Activated CD8-positive, alpha-beta T cell treated with anti-CD3 and anti-CD28 coated beads for 36 hours (primary cell): ENCODE measurements at places on chromosomes 1 and 21. TPM values are rescaled to one million over a fixed set of nuclear protein-coding genes. Genes with fewer than 3 reads are reported as not detected.

TRAF3IP3 gene
- total RNA-seq: 194 TPM

DNA sequence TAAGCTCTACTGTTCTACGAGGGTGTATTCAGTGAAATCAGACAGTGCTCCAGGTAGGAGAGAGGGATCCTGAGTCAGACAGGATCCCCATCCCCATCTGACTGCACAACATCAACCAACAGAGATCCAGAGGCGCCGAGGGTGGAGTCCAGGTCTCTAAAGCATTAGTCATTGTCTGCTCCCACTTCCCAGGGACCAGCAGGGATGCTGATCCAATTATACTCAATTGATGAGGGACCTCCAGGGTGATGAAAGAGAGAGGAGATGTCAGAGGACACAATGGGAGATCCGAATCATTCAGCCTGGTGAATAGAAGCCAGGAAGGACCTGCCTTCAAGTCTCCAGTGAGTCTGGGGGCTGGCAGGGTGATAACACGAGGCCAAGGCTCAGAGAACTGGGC is 39.5 kb upstream of the STMN1 start:
- no peak overlapping the region for H3K27ac ChIP-seq
- DNase-seq: no peak
- H3K27me3 ChIP-seq: no peaks in the 10 kb centered on the region
- H3K4me3 ChIP-seq: no peak overlapping the region
- peaks cover 2% of the 10 kb centered on the region for H3K4me1 ChIP-seq

- H3K27me3 ChIP-seq: no peaks in the 10 kb centered on the region
- DNase-seq: no peak
- no peak overlapping the region for H3K27ac ChIP-seq
- H3K4me1 ChIP-seq: peaks cover 5% of the 10 kb centered on the region
- H3K36me3 ChIP-seq: no peaks in the 10 kb centered on the region
- no peak overlapping the region for H3K4me3 ChIP-seq
Measured at GRCh38 chr1:174743654-174744561, 255.8 kb upstream of the CACYBP start.

DNA sequence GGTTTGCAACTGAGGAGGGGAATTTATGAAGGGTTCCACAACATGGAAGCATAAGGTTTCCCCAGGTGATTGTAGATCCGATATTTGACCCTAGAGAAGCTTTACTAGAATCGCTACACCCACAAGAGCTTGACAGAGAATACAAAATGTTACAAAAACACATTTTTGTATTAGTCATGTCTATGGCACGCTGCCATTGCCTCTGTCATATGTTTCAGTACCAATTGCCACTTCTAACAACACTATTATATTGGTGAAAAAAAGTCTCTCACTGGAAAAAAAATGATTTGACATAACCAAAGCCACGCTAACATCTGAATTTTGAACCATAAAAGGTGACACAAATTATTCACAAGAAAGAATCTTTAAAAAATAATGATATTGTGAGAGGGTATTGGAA is 214.5 kb downstream of the KCNT2 start:
- no peak overlapping the region for H3K27ac ChIP-seq
- H3K4me3 ChIP-seq: no peak overlapping the region
- no peaks in the 10 kb centered on the region for H3K27me3 ChIP-seq
- no peaks in the 10 kb centered on the region for H3K4me1 ChIP-seq

GRCh38 chr1:232863544-232864275 is 58.5 kb downstream of the MAP10 start:
- peaks cover 4% of the 10 kb centered on the region for H3K27me3 ChIP-seq
- H3K4me3 ChIP-seq: no peak overlapping the region
- no peaks in the 10 kb centered on the region for H3K4me1 ChIP-seq
- no peaks in the 10 kb centered on the region for H3K36me3 ChIP-seq
- no peak for DNase-seq
